Stimulated activated CD4-positive, alpha-beta T cell treated with anti-CD3 and anti-CD28 coated beads, TNF-alpha, amount 100 ng/mL, for 4 hours (primary cell): ENCODE measurements at places on chromosomes 7 and 10.

- no peak for DNase-seq
Observed at GRCh38 chr7:158424531-158424930, 163.1 kb downstream of the PTPRN2 start.

- DNase-seq, result no peak
Observed at GRCh38 chr10:15815242-15815885, 44.9 kb downstream of the MINDY3 start.

DNA sequence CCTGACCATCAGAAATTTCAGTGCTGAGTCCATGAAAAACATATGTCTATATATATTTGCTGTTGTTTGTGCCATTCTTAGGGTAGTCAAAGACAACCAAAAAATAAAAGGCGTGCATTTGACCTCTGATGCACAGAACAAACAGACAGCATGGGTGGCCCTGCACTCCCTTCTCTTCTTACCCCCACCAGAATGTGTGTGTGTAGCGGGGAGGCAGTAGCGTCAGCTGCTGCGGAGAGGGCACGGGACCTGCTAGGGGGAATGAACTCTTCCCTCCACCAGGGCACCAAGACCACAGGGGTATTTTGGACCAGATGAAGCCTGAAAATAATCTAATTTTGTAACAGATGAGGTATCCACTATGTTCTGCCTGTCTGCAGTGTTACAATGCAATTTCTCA, 277.7 kb upstream of the ZNF32 start:
- DNase-seq, result no peak

DNA sequence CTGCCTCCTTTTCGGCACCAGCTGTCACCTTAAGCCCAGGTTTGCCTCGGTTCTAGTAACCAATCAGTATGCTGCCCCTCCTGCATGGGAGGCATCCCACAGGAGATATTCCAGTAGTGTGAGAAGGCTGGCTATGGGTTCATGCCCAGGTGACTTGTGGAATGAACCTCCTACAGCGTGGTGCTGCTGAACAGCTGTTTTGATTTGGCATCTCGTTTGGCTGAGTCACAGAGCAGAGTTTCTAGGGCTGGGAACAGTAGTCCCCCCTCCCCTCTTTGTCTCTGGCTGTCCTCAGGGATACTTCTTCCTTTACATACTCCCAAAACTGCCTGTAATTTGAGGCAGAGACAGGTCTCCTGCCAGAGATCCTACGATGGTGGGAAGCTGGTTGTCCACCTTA, 16.1 kb downstream of the R3HCC1L start:
- DNase-seq, result no peak

DNA sequence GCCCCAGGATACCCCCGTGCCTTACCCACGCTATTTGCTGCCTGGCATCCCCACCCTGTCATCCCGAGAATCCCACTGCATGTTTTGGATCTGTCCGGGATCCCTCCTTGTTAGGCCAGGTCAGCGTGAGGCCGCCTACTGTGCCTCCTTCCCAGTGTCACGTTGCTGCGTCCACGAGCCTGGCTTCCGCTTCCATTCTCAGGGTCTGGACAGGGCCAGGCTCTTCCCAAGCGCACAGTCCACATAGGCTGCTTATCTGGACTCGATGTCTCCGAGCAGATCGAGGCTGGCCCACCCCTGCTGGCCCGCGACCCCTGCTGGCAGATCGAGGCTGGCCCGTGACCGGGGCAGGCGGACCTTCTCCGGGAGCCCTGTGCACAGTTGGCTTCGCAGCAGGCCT, 27.1 kb downstream of the FOXK1 start:
- DNase-seq, result no peak

DNA sequence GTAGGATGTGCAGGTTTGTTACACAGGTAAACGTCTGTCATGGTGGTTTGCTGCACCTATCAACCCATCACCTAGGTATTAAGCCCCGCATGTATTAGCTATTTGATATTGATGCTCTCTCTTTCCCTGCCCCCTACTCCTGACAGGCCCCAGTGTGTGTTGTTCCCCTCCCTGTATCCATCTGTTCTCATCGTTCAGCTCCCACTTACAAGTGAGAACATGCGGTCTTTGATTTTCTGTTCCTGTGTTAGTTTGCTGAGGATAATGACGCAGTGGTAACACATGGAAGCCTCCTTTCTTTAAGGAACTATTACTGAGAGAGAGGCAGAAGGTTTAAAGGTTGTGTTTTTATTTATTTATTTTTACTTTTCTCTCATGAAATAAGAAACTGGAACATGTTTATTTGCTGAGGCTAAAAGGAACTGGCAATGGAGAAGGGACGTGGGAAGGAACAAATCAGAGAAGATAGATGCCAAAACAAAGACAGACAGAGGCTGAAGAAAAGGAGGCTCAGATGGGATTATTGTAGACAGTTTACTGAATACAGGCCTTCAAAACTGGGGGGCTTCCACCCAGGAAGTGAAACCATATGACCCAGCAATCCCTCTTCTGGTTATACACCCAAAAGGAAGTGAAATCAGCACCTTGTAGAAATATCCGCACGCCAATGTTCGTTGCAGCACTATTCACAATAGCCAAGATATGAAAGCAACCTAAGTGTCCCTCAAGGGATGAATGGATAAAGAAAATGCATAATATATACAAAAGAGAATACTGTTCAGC, 556.3 kb downstream of the GRM8 start:
- DNase-seq, result no peak

- no peak for DNase-seq
Observed at GRCh38 chr7:17679458-17679857, 260.8 kb downstream of the SNX13 start.

DNA sequence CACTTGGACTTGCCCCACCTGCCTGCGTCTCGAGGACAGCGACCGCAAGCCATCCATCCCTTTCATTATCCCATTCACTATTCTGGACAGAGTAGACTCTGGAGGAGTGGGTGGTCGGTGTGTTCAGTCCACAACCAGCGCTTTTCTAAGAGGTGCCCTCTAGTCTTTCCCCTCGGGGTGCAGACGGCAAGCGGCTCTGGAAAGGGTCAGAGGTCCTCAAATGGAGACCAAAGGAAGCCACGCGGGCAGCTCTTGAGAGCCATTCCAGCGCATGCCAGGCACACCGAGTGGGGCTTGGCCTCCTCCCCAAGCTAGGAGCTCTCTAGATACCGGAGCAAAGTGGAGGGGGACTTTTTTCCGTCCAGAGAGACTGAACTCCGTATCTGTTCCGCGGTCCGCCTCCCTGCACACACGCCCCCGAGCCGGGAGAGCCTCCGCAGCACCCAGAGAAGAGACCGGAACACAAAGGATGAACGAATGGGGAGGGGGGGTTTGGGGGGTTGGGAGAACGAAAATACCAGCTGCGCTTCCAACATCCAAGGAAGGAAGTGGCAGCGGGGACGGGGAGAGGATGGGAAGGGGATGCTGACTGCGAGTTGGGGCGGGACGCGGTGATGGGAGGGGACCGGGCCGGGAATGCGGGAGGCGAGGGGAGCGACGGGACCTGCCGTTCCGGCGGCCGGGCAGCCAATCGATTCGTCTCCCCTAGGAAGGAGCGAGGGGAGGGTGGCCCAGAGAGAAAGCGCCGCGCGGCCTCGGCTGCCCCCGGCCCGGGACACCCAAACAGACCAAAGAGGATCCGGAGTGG, 515 bp downstream of the GSDME start:
- no peak for DNase-seq

DNA sequence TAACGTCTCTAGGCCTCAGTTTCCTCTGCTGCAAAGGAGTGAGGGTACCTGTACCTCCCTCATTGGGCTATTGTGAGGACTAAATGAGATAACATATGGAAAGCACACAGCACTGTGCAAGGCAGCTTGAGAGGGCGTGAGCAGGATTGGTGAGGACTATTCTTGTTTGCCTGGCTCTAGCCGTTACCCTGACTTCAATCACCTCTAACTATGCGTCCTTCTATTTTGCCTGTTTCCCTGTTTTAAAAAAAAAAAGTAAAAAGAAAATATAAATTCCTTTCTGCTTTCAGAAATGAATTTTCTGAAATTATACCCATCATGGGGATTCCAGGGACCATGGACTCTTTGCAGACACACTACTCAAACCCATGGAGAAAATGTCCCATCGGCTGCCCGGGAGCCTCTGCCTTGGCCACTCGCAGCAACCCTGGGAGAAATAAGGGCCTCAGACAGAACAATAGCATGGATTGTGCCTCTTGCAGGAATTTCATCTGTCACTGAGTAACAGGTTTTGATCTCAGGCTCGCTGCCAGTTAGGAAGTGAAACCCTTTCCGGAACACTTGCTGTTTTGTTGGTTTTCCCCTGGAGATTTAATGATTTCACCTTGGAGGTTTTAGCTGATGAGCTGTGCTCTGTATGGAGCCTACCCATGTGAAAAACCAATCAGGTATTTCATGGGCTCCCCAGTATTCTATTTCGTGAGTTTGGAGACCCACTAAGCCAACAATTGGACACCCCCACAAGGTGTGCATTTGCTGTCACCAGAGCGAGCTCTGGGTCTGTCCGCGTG, 55.6 kb downstream of the STEAP1B start:
- DNase-seq, result no peak

DNA sequence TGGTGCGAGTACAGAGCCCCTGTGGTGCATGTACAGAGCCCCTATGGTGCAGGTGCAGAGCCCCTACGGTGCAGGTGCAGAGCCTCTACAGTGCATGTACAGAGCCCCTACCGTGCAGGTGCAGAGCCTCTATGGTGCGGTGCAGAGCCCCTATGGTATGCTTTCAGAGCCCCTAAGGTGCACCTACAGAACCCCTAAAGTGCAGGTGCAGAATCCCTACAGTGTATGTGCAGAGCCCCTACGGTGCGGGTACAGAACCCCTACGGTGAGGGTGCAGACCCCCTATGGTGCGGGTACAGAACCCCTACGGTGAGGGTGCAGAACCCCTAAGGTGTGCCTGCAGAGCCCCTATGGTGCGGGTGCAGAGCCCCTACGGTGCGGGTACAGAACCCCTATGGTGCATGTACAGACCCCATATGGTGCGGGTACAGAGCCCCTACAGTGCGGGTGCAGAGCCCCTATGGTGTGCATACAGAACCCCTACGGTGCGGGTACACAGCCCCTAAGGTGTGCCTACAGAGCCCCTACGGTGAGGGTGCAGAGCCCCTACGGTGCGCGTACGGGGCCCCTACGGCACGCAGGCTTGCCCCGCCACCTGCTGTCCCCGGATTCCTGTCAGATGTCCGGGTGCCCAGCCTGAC, 53.5 kb downstream of the MGMT start:
- DNase-seq, result no peak

- no peak for DNase-seq
Observed at GRCh38 chr7:51233374-51233773, 83.2 kb downstream of the COBL start.

DNA sequence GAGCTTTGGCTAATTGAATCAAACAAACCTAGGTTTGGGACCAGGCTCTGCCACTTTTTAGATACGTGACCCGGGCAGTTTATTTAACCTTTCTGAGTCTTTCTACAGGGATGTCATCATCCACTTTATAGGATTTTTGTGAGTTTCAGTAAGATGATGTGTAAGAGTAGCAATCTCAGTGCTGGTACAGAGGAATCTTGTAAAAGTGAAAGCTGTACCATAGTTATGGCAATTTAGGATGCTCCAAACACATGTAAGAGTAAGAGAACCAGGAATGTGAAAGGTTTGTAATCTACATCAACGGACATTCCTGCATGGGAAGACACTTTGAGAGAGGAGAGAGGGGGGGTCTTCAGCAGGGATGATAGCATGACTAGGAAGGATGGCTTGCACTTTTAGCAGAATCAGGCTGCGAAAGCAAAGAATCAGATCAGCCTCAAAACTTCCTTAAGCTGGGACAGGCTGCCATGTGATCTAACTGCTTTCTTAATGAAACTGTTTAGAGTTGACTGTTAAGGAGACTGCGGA, 968 bp downstream of the NOLC1 start:
- DNase-seq, result no peak

- DNase-seq, result peak; percentile 41
Observed at GRCh38 chr7:17144322-17144721, 154.1 kb upstream of the AHR start.

GRCh38 chr10:3226960-3227744, 54.6 kb upstream of the PITRM1 start:
- DNase-seq, result no peak

DNA sequence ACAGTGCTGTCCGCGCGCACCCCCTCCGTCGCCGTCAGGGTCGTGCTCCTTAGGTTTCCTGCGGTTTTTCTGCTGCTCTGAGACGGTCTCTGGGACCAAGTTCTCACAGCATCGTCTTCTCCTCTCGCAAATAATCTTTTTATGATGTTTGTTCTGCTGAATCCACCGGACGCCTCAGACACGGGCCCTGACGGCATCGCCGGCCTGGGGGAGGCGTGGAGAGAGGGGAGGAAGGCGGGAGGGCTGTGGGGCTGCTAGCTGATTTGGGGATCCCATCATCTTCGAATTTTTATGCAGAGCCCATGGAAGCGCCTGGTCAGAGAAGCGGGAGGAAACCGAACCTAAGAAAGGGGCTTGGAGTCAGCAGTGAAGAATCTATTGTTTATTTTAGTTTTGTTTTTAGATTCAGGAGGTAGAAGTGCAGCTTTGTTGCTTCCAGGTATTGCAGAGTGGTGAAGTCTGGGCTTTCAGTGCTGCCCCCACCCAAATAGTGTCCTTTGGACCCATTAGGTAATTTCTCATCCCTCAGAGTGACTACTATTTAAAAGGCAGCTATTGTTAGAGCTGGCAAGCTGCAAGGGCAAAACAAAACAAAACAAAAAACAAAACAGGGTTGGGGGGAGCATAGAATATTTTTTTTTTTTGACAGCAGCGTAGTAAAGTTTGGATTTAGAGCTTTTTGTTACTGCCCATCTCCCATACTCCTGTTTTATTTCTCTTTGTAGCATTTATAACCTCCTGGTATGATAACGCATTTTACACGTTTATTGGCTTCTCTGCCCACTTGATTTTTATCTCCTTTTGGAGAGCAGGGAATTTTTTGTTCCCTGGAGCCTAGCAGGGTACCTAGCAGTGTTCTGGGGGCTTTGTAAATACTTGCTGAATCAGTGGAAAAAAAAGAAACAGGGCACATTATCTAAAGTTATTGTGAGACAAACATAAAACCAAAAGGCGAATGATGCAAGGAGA, 92.6 kb downstream of the SPAG6 start:
- no peak for DNase-seq

GRCh38 chr10:79390551-79391229, 43.4 kb downstream of the PPIF start:
- DNase-seq, result no peak

- no peak for DNase-seq
Observed at GRCh38 chr10:96017191-96017687, 26.1 kb upstream of the CCNJ start.

DNA sequence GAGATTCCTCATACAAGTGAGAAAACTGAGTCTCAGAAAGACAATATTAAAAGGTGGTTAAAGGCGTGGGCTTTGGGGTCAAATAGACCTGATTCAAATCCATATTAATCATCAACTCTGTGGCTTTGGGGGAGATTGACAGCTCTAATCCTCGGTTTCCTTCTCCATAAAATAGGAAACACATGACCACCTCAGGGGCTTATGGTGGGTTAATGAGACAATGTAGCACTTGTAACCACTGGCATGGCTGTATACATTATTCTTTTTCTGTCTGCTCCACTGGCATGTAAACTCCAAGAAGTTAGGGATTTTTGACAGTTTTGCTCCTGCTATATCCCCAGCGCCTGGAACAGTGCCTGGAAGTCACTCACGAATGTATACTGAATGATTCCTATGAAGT, 120.8 kb upstream of the GAD2 start:
- DNase-seq, result no peak
